ENCODE measurements at places on chromosomes 16 and 17.

- DNase-seq = no peak
Observed at GRCh38 chr17:22266231-22266630, 573.9 kb downstream of the KCNJ18 start.

- no peak for DNase-seq
Observed at GRCh38 chr17:21275047-21275578, 9.4 kb upstream of the MAP2K3 start.

GRCh38 chr17:57909551-57909950, 45.7 kb downstream of the CUEDC1 start:
- no peak for DNase-seq

DNA sequence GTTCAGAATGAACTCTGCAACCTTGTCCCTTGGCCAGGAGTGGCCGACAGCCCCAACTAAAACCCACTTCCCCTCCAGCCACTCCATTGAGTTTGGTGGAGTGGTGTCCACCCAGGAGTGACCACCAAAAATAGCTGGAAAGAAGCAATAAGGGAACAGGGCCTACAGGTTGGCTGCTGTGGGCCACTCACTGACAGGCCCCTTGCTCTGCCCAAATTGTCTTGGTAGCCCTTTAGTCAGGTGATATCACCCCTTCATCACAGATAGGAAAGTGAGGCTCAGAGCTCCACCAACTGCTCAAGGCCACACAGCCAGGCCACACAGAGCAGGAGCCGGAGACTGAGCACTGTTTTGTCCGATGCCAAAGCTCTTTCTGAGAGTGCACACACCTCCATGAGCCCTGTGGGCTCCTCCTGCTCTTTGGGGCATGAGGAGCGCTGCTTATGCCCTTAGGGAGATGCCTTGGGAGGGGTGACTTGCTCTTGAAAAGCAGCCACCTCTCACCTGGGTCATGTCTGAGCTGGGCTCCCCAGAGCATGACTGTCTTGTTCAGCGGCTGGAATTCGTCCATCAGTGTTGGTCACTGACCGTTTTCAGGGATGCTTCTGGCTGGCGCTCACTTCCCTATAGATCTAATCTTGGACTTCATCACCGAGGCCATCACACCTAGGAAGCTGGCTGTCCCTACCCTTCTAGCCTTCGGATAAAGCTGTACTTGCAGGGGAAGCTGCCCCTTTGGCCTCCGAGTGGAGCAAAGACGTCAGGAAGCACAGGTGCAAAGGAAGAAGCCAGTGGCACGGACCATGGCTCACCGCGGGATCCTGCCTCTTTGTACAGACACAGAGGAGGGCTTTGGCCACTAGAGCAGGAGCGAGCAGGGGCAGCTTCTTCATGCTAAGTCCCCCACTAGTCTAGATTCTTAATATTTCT, 186.0 kb upstream of the ZNF469 start:
- no peak for DNase-seq

DNA sequence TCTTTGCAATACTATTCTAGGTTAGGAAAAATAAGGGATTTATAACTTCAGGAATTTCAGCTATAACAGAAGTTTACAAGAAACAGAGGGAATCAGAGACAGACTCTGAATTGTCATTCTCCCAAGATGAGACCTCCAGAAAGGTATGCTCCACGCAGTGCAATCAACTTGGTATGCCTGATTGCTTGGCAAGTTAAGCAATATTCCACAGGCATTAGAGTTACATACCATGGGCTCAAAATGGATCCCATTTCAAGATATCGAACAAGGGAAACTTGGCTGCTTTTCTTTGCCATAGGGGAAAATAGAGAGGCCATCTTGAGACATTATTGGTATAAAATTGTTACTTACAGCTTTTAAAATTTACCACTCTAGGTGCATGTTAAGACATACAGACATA, 615.6 kb upstream of the SOX9 start:
- DNase-seq = no peak

- DNase-seq = no peak
Observed at GRCh38 chr17:61279476-61280145, 120.0 kb upstream of the TBX2 start.

DNA sequence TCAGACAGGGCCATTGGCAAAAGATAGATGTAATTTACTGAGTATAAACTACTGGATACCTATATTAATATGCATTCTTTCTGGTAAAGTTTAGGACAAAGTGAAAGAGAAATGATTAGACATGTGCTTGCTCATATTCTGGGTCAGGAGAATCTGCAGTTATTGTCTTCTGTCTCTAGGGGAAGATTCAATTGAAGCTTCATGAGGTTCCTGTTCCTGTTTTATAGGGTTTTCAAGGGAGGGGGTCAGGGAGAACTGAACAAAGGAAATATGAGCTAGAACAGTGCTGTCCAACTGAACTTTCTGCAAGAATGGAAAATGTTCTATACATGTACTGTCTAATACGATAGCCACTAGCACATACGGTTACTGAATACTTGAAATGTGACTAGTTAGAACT, 59.3 kb upstream of the CORO6 start:
- no peak for DNase-seq

DNA sequence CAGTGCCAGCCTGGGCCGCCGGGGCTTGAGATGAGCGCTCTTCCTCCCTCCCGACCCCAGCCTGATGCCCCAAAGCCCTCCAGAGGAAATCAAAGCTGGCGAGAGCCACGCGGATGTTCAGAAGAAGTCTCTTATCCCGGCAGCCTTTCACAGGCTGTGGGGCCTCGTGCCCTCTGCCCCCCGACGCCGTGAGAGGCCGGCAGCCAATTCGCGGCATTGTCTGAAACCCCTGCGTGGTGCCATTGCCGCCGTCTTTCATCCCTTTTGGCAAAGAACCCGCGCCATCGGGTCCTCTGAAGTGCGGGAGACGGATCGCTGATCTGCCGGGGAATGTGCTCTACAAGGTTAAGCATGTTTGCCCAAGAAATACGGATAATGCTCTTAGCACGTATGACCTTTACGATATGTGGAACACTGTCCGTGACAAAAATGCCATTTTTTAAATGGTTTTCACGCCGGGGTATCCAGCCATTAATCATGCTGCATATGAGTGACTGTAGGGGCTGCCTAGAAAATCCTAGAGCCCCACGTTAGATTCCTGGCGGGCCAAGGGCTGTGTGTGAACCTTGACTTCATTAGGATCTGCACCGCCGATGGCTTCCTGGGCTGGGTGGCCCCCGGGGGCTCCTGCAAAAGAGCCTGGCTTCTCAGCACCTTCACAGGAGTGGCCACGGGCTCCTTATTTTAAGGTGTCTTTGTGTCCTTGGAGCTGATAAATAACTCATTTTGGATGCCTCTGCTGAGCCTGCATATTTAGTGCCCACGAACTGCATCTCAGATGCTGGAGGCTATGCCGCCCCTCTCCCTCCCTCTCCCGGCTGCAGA, 165.1 kb upstream of the TNRC6C start:
- DNase-seq = no peak

- peak; percentile 26 for DNase-seq
Observed at GRCh38 chr16:70576431-70577255, 53.0 kb downstream of the SF3B3 start.

DNA sequence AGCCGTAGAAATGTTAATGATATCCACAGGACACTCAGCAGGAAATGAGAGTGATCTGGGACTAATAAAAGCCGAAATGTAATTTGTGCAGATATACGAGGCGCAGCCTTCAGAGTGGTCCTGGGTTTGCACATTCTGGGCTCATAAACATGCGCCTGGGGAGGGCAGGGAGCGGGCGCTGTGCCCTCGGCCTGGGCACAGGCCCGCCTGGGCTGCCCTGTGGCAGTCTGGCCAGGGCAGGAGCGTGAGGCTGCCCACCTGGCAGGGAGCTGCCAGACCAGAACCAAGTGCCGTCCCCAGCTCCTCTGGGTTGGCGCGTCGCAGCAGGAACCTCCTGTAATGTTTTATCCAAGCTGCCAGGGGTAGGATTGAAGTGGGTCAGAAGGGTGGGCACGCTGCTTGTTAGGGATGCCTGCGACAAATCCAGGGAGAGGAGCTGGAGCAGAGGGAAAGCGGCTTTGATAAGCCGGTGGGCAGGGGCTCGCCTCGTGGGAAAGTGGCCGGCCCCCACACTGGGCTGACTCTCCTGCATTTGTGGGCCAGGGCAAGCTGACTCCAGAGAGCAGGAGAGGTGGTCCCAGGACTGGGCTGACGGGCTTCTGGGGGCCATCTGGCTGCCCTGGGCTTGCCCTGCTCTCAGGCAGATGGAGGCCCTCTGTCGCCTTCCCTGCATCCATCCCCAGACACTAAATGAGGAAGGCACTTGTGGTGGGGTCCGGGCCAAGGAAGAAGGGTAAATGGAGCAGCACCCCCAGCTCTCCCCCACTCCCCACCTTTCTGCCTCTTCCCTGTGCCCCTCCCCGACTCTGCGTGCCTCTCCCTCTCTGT, 45.9 kb downstream of the SREBF1 start:
- no peak for DNase-seq

DNA sequence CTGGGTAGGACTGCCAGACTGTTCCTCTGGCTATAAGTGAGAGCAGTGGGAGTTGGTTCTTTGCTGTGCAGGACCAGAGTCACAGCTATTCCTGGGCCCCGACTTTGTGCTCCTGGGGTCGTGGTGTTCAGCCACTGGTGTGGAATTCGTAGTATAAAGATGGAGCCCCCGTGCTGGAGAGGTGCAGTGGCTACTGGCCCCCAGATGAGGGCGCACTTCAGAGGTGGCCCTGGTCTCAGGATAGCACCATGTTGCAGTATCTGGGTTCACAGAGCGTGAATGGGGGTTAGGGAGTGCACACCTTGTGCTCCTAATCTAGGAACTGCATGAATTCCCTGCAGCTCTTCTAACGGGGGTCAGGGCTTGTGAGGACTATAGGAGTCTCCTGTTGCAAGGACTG, 21.1 kb downstream of the TANC2 start:
- DNase-seq = no peak

GRCh38 chr17:74435775-74436359, 4.0 kb downstream of the GPRC5C start:
- no peak for DNase-seq

GRCh38 chr16:29012913-29013553, 28.2 kb downstream of the LAT start:
- DNase-seq = no peak

GRCh38 chr16:66830422-66831404, at the start of gene NAE1:
NAE1 (minus strand) TSS chr16:66830976; CDS start chr16:66830899, 77 bp downstream.
- peak; percentile 93 for DNase-seq

GRCh38 chr17:3688852-3689261, 7.1 kb downstream of the P2RX5 start:
- DNase-seq = no peak

- peak; percentile 52 for DNase-seq
Observed at GRCh38 chr16:57616876-57617275, 11.6 kb upstream of the ADGRG1 start.

DNA sequence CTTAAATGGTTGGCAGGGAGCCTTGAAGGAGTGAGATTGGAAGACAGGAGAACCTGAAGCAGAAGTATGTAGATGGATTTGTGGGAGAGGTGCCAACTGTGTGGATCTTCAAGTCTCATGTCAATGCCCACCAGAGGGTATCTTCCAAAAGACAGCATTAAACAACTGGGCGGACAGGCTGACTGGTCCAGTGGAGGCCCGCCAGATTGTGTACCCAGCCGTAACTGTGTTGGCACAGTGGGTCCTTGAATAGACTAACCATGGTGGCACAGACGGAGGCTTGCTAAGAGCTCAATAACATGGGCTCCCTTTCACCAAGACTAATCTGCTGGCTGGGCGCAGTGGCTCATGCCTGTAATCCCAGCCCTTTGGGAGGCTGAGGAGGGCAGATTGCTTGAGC, 24.2 kb upstream of the RBBP6 start:
- DNase-seq = no peak

- DNase-seq = no peak
Observed at GRCh38 chr16:27787665-27788064, 237.7 kb downstream of the KATNIP start.

- DNase-seq = no peak
Observed at GRCh38 chr17:42459801-42460281, 1.2 kb downstream of the ATP6V0A1 start.

DNA sequence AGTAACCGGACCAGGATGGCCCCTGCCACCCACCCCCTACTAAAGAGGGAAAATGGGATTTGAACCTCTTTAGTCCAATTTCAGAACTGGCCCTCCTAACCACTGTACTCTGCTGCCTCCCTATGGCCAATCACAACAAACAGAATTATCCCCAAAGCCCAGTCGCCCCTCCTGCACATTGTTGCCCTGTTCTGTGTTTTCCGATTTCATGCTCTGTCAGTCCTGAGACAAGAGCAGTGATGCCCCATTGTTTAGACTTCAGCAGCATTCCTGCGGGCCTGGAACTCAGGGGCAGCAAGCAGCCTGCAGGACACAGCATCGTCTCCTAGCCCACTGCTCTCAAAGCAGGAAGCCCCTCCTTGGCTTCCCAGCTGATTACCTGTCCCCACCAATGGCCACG, 20.5 kb upstream of the KLHL11 start:
- no peak for DNase-seq

- DNase-seq = peak; percentile 86
Observed at GRCh38 chr16:27109666-27110523, 43.2 kb downstream of the C16orf82 start.

GRCh38 chr17:68584581-68585303, 16.4 kb downstream of the FAM20A start:
- DNase-seq = no peak

GRCh38 chr17:50149091-50149416, 1.4 kb downstream of the PPP1R9B start:
- DNase-seq = no peak

- no peak for DNase-seq
Observed at GRCh38 chr16:59593194-59593661, 859.1 kb upstream of the GOT2 start.

- no peak for DNase-seq
Observed at GRCh38 chr16:47567321-47567720, 106.2 kb downstream of the PHKB start.

- DNase-seq = peak; percentile 63
Observed at GRCh38 chr17:8332688-8333087, 7.0 kb upstream of the ODF4 start.

DNA sequence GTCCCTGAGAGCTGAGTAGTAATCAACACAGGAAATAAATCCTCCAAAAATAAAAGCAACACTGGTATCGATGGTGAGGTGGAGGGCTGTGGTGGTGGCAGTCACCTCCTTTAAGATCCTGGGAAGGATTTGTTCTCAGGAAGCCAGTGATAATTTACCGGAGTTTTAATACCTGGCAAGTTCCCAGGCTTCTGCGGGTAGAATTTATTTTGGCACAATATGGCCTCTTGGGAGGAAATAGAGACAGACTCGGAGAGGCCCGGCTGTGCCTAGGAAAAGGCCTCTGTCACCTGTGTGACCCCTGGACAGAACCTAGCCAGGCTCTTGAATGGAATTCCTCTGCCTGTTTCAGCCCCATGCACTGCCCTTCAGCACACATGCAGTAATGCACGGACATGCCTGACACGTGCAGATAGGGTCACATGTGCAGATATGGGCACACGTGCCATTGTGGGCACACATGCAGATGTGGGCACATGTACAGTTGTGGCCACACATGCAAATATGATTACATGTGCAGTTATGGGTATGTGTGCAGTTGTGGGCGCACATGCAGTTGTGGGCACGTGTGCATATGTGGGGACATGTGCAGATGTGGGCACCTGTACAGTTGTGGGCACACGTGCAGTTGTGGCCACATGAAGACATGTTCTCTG, 33.5 kb downstream of the MGAT5B start:
- no peak for DNase-seq

GRCh38 chr16:70715860-70716357, 30.1 kb upstream of the MTSS2 start:
- DNase-seq = no peak

- no peak for DNase-seq
Observed at GRCh38 chr17:43702637-43703036, 40.9 kb upstream of the MEOX1 start.

- DNase-seq = no peak
Observed at GRCh38 chr17:58913552-58913951, 157.9 kb downstream of the PPM1E start.
